ENCODE measurements at places on chromosomes 16 and 17. TPM values are rescaled to one million over a fixed set of nuclear protein-coding genes. Genes with fewer than 3 reads are reported as not detected.

- DNase-seq, result no peak
- H3K4me3 ChIP-seq, result no peak overlapping the region
- H3K4me1 ChIP-seq, result no peaks in the 10 kb centered on the region
- no peaks in the 10 kb centered on the region for H3K27me3 ChIP-seq
- H3K36me3 ChIP-seq, result no peaks in the 10 kb centered on the region
Observed at GRCh38 chr16:48340054-48340453, 45.2 kb downstream of the SIAH1 start.

DNA sequence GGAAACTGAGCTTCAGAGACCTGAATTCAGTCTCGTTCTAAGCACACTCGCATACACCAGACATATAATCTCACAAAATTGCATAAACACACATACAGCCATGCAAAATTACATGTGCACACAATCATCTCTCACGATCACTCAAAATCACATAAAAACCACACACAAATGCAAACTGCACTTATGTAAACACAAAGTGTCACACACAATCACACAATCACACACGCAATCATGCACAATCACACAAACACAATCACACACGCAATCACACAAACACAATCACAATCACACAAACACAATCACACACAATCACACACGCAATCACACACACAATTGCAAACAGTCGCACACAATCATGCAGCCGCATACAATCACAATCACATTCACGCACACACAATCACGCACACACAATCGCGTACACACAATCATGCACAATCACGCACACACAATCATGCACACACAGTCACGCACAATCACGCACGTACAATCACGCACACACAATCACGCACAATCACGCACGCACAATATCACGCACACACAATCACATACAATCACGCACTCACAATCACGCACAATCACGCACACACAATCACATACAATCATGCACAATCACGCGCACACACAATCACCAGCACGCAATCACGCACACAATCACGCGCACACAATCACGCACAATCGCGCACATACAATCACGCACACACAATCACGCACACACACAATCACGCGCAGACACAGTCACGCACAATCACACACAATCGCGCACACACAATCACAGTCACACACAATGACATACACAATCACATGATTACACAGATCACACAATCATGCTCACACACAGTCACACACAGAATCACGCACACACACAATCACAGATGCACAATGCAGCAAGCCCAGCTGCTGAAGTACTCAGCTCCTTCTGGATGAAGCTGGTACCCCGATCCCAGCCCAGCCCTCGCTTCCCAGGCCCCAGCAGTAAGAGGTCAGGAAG, 45.6 kb downstream of the ZDHHC7 start:
- no peak overlapping the region for H3K4me3 ChIP-seq
- no peak for DNase-seq
- H3K4me1 ChIP-seq, result no peaks in the 10 kb centered on the region
- H3K36me3 ChIP-seq, result no peaks in the 10 kb centered on the region
- no peak overlapping the region for H3K27ac ChIP-seq
- H3K27me3 ChIP-seq, result no peaks in the 10 kb centered on the region

DNA sequence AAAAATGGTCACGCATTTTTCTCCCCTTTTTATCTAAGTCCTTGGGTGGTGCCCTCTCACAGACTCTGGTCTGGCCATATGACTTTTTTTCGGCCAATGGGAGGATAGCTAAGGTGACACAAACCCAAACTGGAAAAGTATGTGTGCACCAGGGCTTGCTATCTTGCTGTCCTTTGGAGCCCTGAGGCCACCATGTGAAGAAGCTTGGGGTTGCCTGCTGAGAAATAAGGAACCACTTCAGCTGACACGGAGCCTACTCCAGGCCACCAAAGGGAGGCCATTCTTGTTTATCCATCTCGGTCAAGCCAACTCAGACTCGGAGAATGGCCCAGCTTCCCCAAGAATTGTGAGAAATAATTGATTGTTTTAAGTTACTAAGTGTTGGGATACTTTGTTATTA, 111.4 kb upstream of the ZFHX3 start:
- H3K4me3 ChIP-seq, result no peak overlapping the region
- H3K27ac ChIP-seq, result no peak overlapping the region
- H3K4me1 ChIP-seq, result no peaks in the 10 kb centered on the region
- no peaks in the 10 kb centered on the region for H3K36me3 ChIP-seq

DNA sequence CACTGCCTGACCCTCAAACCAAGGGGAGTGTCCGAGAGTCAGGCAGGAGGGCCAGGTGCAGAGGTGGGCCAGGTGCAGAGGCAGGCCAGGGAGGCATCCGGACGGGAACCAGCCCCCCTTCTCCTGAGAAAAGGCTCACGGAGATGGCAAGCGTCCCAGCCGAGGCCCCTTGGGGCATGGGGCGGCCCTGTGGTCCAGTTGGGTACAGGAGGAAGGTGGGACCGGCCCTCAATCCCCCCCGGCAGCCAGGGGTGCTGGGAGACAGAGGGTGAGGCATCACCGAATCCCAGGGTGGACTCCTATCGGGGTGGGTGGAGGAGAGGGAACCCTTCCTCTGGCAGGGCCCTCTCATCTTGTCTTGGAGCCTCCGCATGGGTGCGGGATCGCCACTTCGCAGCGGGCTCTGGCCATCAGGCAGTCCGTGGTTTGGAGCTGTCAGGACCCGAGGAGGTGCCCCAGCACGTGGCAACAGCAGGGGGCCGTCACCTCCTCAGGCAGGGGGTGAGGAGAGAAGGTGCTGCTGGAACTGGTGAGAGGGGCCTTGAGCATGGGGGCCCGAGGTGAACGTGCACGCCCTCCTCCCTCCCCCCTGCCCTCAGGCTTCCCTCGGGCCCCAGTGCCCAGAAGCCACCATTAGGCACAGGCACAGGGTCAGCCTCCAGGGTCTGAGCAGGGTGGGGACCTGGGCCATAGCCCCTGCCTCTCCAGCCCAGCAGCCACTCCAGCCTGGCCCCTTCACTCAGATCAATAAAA, 38.7 kb upstream of the SLC38A10 start:
- DNase-seq, result no peak
- no peaks in the 10 kb centered on the region for H3K36me3 ChIP-seq
- H3K4me1 ChIP-seq, result peaks cover 85% of the 10 kb centered on the region
- H3K27me3 ChIP-seq, result no peaks in the 10 kb centered on the region
- no peak overlapping the region for H3K4me3 ChIP-seq

ANKRD11 gene
- total RNA-seq, result 177 TPM

CCL14 gene
- total RNA-seq, result 14.4 TPM

Data from tibial nerve (tissue), 4 donors.